Brain microvascular endothelial cell (primary cell): ENCODE measurements at places on chromosomes 3 and 15.

- DNase-seq: no peak
These were observed 35.2 kb downstream of the GRK7 start for GRCh38 chr3:141798448-141798845.

DNA sequence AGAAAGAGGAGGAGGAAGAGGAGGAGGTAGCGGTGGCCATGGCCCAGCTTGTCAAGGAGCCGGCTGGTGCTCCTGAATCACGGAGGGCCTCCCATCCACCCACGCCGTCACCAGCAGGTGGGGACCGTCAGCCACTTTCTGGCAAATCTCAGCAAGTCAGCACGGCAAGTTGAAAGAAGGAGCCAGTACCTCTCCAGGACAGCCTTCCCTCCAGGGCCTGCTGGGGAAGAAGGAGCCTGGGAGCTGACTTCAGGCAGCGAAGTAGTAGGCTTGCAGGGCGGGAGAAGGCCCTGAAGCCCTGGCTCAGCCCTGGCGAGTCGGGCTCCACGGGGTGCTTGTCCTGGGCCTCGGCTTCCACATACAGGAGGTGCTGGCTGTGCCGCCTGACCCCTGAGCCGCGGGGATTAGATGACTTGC is 99.2 kb upstream of the TRPM1 start:
- DNase-seq: peak; percentile 56

DNA sequence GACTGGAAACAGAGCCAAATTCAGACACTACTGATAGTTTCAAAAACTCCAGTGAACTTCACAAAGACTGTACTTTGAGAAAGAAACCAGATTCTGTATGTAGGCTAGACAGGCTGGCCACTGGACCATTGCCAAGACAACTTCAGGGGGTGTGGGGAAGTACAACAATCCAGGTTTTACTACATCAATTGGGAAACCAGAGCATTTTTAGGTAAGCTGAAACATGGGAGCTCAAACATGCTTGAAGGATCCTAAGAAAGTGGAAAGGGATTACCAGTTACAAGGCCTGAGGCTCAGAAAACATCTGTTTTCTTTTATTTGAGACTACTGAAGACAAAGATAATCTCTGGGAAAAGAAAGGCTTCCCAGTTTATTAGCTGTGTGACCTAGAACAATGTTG is 26.9 kb upstream of the ZNF280D start:
- DNase-seq: peak; percentile 40

- DNase-seq: peak; percentile 5
These were observed 119.9 kb upstream of the RAP2B start for GRCh38 chr3:153042088-153042487.

DNA sequence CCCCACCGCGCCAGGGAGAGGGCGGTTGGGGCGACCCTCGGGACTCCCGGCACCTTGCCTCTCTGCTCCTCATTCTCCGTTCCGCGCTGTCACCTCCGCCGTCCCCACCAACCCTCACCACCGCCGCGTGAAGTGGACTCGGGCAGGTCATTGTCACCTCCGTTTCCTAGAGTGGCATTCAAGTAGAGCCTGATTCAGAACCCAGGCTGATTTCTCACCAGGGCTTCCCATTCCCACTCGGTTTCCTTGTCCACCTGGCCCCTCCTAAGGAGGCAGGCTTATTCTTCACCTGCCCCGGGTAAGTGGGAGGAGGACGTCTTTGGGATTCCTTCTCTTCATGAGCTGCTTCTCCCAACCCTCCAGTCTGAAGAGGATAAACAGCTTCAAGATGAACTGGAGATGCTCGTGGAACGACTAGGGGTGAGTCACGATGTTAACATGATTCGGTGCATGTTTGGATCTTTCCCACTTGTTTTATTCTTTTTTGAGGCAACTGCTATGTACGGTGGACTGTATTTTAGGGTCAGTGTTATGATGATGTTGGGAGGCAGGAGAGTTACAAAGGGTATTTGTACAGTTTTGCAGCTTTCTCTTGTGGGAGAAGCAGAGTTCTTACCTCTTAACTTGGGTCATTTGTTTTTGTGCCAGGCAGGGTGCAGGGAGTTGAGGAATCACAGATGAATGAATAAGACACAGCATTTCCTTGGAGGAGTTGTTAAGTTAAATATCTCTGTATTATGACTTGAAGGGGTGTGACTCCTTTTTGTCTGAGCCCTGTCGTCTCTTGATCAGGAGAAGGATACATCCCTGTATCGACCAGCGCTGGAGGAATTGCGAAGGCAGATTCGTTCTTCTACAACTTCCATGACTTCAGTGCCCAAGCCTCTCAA is 692 bp downstream of the PSMD2 start:
- DNase-seq: peak; percentile 27

DNA sequence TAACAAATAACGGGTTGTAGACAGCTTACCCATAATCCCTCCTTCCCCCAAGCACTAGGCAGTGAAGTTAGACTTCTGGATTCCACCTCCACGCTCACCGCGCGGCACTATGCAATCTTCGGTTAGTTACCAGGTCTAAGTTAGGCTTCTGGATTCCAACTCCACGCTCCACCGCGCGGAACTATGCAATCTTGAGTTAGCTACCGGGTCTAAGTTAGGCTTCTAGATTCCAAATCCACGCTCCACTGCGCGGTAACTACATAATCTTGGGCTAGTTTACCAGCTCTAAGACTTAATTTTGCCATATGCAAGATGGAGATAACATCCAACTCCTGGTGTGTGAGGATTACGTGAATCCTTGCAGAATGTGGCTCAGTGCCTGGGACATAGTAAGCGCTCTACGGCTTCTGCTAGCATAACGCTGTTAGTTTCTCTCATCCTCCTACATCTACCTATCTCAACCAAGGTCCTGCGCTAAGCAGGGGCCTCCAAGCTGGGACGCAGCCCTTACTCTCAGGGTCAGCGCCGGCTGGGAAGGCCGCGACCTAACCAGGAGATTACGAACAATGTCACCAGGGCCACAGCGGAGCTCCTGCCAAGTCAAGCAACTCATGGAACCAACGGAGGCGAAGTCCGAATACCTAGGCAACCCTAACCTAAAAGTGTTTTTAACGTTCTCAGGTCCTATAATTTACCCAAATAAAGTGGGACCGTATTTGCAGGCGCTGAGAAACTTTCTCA is 497 bp upstream of the RPLP1 start:
- DNase-seq: peak; percentile 22

GRCh38 chr3:171465763-171466162 is 5.6 kb upstream of the TNIK start:
- DNase-seq: no peak

DNA sequence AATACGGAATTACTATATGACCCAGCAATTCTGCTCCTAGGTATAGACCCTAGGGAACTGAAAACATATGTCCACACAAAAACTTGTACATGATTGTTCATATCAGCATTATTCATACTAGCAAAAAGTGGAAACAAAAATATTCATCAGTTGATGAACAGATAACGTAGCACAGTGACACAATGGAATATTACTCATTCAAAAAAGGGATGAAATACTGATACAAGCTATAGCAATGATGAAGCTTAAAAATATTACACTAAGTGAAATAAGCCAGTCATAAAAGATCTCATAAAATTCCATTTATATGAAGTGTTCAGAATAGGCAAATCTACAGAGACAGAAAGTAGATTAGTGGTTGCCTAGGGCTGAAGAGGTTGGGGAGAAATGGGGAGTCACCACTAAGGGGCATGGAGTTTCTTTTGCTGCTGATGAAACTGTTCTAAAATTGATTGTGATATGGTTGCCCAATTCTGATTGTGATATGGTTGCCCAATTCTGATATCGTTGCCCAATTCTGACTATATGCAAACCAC is 10.5 kb downstream of the C15orf61 start:
- DNase-seq: peak; percentile 43

GRCh38 chr3:43958005-43958770 is 267.4 kb downstream of the ABHD5 start:
- DNase-seq: no peak

DNA sequence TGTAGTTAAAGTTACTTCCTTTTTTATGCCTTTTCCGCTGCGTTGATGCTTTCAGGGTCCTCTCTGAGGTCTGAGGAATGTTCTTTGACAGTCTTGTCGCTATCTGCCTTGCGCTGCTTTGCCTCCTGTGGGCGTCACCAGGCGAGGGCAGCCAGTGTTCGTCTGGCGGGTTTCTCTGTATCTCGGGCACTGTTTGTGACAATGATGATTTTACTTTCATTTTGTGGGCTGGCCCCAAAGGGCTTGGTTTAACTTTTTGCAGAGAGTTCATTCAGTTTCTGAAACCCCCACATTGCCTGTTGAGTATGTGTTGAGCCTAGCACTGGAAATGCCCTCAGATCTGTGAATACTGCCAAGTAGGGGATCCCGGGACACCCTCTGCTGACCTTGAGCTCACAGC is 24.6 kb upstream of the SACM1L start:
- no peak for DNase-seq

DNA sequence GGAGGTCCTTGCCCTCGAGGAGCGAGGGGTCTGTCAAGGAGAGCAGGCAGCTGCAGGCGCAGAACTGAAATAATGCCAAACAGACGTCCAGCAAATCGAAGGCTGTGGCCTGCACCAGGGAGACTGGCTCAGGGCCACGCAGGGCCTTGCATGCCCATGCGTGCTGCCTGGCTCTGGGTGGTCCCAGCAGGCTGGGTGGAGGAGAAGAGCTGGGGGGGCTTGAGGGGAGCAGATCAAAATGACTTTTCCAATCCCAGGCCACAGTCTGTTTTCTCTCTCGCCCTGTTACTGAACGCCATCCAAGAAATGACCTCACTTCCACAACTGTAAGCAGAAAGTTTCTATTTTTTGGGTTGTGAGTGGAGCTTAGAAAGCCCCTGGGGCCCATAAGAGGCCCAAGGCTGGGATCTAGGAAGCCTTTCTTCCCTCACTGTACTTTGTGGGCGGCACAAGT is 96.9 kb upstream of the RPL32 start:
- DNase-seq: no peak

DNA sequence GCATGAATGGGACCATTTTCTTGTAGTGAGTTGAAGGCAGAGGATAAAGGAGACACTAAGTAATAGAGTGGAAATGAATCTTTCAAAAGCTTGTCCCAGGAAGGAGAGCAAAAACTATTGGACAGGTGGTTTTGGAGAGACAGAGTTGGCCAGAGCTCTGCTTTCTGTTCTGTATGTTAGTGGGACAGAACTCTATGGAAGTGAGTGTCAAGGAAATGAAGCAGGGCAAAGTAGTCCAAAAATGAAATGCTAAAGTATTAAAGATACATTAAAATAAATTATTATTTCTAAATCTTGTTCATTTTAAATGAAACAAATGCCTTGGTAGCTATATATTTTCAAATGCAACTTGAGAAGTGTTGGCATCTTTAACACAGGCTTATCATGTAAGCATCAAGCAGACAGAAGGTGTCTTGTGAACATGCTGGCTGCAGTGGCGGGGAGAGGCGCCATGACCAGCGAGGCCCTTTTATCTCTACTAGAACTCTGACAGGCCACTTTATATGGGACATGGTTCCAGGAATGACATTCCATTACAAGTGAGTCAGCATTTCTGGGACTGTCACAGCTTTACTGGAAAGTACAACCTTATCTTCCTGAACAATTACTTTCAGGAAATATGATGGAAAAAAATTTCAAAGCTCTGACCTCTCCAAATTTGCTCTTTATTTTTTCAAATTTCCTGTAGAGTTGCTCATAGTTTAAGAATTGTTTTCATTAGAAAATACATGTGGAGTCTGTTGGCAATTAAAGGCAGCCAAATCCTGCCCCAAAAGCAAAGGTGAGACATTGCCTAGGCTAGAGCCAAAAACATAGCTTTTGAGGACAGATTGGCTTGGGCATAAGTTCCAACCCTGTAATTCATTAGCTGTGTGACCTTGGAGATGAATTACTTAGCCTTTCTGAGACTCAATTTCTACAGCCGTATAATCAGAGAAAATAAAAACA is 106.5 kb downstream of the ECT2 start:
- peak; percentile 22 for DNase-seq

GRCh38 chr3:158430448-158430847 is 140.5 kb upstream of the MLF1 start:
- no peak for DNase-seq
